ENCODE measurements at places on chromosomes 7 and 10.

GRCh38 chr10:61673360-61673759, 10.6 kb downstream of the CABCOCO1 start:
- DNase-seq: no peak

GRCh38 chr10:89458291-89458690, 43.9 kb downstream of the IFIT5 start:
- no peak for DNase-seq

DNA sequence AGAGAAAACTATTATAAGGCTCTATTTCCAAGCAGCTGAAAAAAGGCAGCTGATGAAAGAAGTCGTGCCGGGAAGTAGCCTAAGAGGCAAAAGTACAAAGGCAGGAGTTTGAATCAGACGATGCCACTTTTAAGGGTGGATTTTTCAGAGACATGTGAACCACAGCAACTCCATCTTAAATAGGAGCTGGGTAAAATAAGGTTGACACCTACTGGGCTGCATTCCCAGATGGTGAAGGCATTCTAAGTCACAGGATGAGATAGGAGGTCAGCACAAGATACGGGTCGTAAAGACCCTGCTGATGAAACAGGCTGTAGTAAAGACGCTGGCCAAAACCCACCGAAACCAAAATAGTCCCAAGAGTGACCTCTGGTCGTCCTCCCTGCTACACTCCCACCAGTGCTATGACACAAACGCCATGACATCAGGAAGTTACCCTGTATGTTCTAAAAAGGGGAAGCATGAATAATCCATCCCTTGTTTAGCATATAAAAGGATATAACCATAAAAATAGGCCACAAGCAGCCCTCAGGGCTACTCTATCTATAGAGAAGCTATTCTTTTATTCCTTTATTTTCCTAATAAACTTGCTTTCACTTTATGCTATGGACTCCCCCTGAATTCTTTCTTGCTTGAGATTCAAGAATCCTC, 45.5 kb upstream of the PRSS1 start:
- no peak for DNase-seq

DNA sequence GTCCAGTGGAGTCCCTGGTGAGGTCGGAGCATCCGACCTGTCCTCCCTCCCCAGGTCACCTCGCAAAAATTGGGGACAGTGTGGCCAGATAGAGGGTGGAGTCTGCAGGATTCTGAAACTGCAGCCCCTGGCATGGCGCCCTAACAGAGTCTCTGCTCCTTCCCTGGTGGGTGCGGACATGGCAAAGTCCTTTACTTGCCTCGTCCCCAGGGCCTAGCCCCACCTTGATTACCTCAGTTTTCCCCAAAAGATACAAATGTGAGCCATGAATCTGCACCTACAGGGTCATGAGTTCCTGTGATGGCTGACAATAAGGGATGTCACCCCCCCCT, 47.7 kb downstream of the NPVF start:
- no peak for DNase-seq

DNA sequence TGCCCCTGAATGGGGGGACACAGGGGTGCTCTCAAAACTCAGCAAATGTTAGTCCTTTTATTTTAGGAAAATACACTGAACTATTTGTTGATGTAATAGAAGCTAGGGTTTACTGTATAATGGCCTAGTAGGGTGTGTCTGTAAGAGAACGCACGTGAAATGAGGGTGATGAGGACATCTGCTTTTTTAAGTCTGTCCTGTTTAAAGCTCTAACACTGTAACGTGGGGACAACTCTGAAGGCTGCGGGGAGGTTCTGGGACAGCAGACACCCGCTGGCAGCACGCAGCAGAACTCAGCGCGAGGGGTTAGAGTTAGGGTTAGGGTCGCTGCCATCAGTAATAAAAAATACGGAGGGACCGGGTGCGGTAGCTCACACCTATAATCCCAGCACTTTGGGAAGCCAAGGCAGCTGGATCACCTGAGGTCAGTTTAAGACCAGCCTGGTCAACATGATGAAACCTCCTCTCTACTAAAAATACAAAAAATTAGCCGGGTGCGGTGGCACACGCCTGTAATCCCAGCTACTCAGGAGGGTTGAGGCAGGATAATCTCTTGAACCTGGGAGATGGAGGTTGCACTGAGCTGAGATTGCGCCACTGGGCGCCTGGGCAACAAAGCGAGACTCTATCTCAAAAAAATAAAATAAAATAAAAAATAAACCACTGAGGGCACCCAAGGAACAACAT, 98.0 kb downstream of the CTBP2 start:
- DNase-seq: no peak

GRCh38 chr7:110948280-110948679, 142.6 kb upstream of the LRRN3 start:
- DNase-seq: no peak

- no peak for DNase-seq
Observed at GRCh38 chr10:30455816-30456215, 21.8 kb downstream of the MAP3K8 start.

DNA sequence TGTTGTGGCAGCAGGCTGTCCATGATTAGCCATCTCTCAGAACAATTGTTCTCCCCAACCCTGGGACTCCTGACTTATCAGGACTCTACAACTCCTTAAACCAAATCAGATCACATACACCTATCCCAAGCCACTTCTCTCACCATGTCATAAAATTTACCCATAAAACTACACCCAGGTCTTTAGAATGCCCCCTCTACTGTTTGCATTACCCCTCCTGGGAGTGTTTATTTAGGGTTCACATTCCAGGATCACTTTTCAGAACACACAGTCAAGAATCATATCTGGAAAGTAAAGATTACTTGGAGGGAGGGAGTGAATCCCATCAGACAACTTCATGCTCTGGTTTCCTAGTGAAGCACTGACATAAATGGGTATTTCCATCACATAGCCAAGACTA, 7.1 kb downstream of the ASAH2 start:
- no peak for DNase-seq

- no peak for DNase-seq
Observed at GRCh38 chr10:24645022-24645421, 78.7 kb downstream of the ARHGAP21 start.

DNA sequence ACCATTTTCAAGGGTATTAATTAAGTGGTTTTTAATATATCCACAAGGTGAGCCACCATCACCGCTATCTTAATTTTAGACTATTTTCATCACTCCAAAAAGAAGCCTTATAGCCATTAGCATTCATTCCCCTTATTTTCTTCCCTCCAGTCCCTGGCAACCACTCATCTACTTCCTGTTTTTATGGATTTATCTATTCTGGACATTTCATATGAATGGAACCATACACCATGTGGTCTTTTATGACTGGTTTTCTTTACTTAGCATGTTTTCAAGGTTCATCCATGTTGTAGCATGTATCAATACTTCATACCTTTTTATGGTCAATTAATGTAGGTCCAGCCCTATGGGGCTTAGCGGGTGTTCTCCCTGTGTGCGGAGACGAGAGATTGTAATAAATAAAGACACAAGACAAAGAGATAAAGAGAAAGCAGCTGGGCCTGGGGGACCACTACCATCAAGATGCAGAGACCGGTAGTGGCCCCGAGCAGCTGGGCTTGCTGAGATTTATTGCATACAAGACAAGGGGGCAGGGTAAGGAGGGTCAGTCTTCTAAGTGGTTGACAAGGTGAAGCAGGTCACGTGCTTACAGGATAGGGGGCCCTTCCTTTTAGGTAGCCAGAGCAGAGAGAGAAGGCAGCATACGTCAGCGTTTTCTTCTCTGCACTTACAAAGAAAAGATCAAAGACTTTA, 14.6 kb downstream of the WBP1L start:
- DNase-seq: no peak

DNA sequence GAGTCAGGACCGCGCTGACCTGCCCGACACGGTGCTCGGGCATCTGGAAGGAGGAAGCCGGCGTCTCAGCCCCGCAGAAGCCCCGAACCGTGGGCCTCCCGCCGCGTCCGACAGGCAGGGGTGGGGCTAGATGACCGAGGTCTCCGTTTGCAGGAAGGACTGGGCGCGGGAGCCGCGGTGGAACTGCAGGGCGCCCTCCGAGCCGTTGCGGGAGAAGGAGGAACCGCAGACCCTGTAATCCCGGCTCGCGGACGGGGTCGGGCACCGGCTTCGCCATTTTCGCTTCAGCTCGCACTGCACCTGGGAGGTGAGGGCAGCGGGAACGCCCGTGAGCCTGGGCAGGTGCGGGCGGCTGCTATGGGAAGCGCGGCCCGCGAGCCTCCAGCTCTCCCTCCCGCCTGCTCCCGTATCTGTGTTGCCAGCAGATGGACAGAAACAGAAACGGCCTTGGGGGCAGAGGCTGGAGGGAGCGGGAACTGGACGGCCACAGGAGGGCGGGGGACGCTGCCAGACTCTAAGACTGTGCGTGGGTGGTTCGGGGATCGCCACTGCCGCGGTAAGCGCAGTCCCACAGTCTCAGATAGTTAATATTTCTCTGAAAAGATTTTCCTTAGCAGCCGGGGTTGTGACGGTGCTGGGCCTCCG, 114.1 kb downstream of the VIPR2 start:
- peak; percentile 76 for DNase-seq

DNA sequence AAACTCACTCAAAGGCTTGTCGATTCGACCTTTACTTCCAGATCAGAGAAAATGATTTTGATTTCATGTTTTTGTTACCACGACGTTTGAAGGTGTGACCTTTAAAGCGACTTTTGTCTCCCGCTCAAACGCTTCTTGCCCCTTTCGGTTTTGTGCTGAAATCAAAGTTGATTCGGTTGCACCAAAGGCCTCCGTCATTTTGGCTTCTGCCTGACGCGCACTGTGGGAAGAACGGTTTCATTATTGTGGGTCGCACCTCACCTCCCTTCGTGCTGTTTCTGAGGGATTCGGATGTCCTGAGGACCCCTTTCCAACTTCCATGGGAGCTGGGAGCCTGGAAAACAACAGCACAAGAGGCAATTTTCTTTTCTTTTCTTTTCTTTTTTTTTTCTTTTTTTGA, 176.9 kb downstream of the DNAJB6 start:
- DNase-seq: no peak

GRCh38 chr7:107958764-107959526, 44.0 kb downstream of the LAMB1 start:
- no peak for DNase-seq

Measured in cardiac septum (tissue), 1 donor.